T follicular helper cell (primary cell): ENCODE measurements at places on chromosomes 7 and 10.

- no peak for DNase-seq
Observed at GRCh38 chr10:88903715-88904114, 23.7 kb downstream of the STAMBPL1 start.

GRCh38 chr10:106038246-106038645, 1126.3 kb downstream of the SORCS1 start:
- DNase-seq: no peak

GRCh38 chr10:3755440-3756359, 29.3 kb downstream of the KLF6 start:
- DNase-seq: no peak

- no peak for DNase-seq
Observed at GRCh38 chr7:106659166-106659962, 1.6 kb downstream of the CCDC71L start.

GRCh38 chr10:126497672-126498071, 109.4 kb upstream of the ADAM12 start:
- no peak for DNase-seq
